ENCODE measurements at places on chromosomes 1 and 21. TPM values are rescaled to one million over a fixed set of nuclear protein-coding genes. Genes with fewer than 3 reads are reported as not detected.

DNA sequence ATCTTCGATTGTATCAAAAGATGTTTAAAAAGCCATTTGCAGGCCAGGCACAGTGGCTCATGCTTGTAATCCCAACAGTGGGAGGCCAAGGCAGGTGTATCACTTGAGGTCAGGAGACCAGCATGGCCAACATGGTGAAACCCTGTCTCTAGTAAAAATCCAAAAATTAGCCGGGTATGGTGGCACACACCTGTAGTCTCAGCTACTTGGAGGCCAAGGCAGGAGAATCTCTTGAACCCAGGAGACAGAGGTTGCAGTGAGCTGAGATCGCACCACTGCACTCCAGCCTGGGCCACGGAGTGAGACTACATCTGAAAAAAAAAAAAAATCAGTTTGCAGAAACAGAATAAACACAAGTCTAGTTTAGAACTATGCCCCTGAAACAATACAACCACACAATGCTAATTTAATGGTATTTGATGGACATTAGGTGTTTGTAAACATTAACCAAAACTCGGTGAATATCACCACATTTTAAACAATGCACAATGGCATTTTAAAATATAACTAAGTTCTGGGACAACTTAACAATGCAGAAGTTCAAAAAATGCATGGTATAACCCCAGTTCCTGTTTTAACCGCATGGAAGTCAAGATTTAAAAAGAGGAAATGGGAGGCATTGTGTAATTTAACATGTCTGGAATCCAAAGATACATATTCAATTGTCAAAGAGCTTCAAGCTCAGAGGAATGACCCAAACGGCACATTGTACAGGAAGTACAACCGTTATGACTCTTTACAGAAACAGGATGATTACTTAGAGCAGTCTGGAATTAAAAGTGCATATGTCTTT lies 7.1 kb upstream of the PTTG1IP start:
- no peaks in the 10 kb centered on the region for H3K27me3 ChIP-seq
- H3K4me3 ChIP-seq = no peak overlapping the region
- peak; percentile 94 for DNase-seq
- H3K4me1 ChIP-seq = peaks cover 49% of the 10 kb centered on the region

DNA sequence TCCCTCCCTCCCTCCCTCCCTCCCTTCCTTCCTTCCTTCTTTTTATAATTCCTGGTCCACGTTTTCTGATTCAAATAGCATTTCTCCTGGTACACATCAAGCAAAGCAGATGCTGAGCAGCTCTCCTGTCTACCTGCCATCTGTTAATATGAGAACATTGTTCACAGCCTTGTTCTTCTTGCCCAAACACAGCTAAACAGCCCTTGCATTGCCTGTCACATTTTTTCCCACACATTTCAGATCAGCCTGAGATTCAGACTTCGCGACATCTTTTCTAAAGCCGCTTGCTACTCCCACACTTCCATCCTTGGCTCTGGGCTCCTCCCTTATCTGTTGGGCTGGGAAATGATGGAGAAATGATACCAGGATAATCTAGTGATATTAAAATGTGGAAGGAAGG lies 200.5 kb downstream of the PCP4 start:
- H3K27me3 ChIP-seq = no peaks in the 10 kb centered on the region
- H3K4me1 ChIP-seq = no peaks in the 10 kb centered on the region
- no peaks in the 10 kb centered on the region for H3K36me3 ChIP-seq
- no peak overlapping the region for H3K27ac ChIP-seq
- no peak for DNase-seq
- H3K4me3 ChIP-seq = no peak overlapping the region

DNA sequence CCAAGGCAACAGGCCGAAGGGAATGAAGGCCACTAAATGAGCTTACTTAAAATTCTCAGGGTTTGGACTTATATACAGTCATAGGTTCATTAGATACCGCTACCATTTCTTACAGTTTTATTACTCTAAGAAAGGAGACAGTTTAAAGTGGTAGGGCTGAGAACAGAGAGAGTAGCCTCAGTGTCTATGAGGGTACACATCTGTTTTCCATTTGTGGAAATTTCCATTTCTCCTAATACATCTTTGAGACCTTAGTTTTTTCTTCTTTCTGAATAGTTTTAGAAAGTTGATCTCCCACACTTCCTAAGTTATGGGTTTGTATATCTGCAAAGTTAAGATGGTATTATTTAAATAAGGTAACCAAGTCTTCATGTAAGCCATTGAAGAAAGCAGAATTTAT lies 1279.1 kb downstream of the NCAM2 start:
- H3K27ac ChIP-seq = no peak overlapping the region
- H3K27me3 ChIP-seq = no peaks in the 10 kb centered on the region
- H3K36me3 ChIP-seq = no peaks in the 10 kb centered on the region
- no peak for DNase-seq

DNA sequence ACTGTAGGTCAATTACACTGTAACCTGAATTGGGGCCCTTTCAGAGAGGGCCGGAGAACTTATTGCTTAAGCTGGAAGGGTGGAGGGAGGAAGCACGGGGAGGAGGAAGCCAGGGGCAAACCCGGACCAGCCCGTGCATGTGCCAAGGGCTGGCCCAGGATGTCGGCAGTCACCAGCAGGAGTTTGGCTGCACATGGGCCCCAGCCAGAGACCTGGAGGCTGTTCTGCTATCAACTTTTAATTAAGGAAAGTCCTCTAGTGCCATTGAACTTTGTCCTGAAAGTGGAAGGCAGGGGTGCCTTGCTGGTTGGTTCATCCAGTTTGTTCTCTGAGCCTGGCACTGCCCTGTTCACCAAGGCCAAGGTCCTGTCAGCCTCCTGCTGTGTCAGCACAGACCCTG lies 200.8 kb upstream of the VAMP3 start:
- no peak for DNase-seq
- no peak overlapping the region for H3K4me3 ChIP-seq
- H3K36me3 ChIP-seq = no peaks in the 10 kb centered on the region
- H3K27me3 ChIP-seq = no peaks in the 10 kb centered on the region
- no peak overlapping the region for H3K27ac ChIP-seq
- H3K4me1 ChIP-seq = no peaks in the 10 kb centered on the region

MATN1 gene
- total RNA-seq = not detected
